ENCODE measurements at places on chromosomes 11 and 22. TPM values are rescaled to one million over a fixed set of nuclear protein-coding genes. Genes with fewer than 3 reads are reported as not detected.
A peak's percentile ranks its signal among the peaks of the same experiment; 100 is the strongest.

- DNase-seq: peak; percentile 84
Measured at GRCh38 chr11:63670433-63671321, 499 bp downstream of the ATL3 start.

Gene SUSD2
- total RNA-seq: 2.8 TPM

DNA sequence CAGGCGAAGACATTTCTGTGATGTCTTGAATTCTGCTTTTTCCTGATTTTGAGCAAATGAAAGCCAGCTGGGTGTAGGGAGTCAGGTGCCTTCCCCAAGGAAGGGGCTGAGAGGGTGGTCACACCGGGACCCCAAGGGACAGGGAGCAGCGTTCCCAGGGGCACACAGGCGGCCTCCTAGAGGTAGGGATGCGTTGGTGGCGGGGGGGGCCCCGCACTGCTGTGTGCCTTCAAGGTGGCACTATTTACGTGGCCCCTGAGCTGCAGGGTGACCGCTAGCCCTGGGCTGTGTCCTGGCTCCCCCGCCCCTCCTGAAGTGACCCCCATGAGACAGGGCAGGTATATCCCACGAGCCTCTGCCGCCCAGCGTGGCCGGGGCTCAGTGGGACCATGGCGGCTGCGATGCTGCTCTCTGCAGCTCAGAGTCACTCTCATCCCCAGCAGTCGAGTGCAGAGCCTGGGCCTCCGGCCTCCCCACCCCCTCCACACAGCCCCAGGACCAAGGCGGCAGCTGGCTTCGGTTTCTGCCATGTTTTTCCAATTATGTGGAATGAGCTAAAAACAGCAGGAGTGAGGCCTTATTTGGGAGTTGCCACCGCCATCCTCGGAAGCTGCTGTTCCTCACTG, 60.9 kb downstream of the LRP5 start:
- DNase-seq: no peak

GRCh38 chr11:134332189-134332631, 422 bp downstream of the GLB1L2 start:
- DNase-seq: no peak

DNA sequence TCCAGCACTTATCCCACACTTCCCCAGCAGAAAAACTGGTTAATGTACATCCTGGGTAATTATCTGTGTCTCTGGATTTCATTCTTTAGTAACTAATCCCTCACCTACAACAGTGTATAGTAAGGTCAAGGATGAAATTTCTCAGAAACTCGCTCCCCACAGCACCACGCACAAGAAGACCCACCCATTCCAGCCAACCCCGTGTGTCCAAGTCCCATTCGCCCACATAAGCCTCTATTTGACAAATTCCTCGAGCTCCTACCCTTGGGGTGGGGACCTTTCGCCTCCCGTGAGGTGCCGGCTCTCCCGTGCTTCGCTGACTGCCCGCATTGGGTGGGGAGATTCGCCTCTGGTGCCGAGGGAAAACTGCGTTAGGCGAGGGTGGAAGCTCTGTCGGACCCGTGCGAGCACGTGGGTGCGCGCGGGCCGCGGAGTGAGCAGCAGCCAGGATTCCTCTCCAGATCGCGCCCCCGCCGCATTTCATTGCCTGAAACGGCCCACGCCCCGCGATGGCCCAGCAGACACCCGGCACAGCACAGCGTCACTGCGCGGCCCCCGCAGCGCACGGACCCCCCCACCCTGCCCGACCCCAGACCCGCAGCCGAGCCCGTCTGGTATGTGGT, 866 bp downstream of the EXPH5 start:
- DNase-seq: peak; percentile 66

Gene C11orf42
- not detected for total RNA-seq

- DNase-seq: no peak
Measured at GRCh38 chr22:38657045-38657909, 839 bp downstream of the CBY1 start.

Gene RCOR2
- 11.1 TPM for total RNA-seq

Gene UBQLN3
- not detected for total RNA-seq

DNA sequence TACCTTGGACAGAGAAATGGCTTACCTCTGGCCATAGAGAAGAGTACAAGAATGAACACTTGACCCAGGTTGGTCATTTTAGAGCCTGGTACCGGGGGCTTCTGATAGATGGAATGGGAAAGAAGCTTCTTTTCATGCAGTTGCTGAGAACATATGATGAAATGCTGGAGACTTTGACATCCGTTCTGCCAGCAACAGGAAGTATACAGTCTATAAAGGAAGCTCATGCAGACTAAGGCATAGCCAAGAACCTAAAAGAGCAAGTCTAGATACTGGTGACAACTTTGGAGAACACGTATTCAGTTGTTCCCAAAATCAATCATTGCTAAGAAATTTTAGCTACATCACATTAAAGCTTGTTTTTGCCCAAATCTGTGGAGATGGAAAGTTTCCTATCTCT, 894.6 kb downstream of the METTL15 start:
- DNase-seq: no peak

Gene OR5T1
- total RNA-seq: not detected

GRCh38 chr11:82988936-82989627, 82.6 kb downstream of the RAB30 start:
- no peak for DNase-seq

GRCh38 chr22:44362249-44363012, 49.7 kb upstream of the SHISAL1 start:
- peak; percentile 25 for DNase-seq

Gene XNDC1N
- total RNA-seq: 3.2 TPM

Gene ADORA2A
- 4.3 TPM for total RNA-seq

DNA sequence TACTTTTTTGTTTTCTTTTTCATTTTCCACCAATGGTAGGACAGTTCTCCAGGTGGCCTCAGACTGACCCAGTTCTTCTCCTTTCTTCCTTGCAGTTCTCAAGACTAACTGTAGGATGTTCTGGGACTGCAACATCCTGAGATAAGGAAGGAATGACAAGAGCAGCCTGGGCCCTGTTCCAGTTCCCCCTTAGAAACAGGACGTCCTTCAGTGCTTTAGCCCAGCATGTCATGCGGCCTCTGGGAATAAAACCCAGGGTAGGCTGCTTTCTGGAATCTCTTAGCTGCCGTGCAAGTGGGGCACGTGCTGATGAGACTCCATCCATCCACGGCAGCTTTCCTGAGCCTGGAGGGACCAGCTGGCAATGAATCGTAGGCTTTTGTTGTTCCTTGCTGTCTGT, 24.0 kb upstream of the CADM1 start:
- DNase-seq: no peak

- DNase-seq: no peak
Measured at GRCh38 chr11:110907629-110908028, 195.4 kb upstream of the ARHGAP20 start.

Gene OSM
- total RNA-seq: 0.19 TPM

GRCh38 chr11:127737499-127737898, 736.9 kb upstream of the KIRREL3 start:
- no peak for DNase-seq

DNA sequence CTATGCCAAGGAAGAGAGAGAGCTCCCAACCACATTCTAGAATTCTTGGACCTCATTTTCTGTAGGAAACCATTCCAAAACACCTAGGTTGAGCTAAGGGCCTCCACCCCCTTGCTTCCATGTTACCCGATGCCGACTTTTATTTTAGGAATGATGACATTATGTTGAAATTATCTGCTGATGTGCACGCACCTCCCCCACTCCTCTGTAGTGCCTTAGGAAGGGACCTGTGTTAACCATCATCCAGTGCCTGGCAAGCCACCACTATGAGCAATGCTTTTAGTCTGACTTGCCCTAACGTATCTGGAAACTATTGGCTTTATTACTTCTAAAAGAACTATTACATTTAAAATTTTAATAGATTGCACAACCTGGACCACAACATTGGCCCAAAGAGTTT, 42.1 kb downstream of the NCAPD3 start:
- no peak for DNase-seq

Gene ALX4
- total RNA-seq: 0.05 TPM

Gene FGF4
- total RNA-seq: not detected

Gene SERPING1
- 157 TPM for total RNA-seq

- DNase-seq: peak; percentile 51
Measured at GRCh38 chr11:17760102-17761029, 25.8 kb downstream of the KCNC1 start.

- no peak for DNase-seq
Measured at GRCh38 chr22:21450858-21451353, 16.3 kb upstream of the TMEM191C start.

DNA sequence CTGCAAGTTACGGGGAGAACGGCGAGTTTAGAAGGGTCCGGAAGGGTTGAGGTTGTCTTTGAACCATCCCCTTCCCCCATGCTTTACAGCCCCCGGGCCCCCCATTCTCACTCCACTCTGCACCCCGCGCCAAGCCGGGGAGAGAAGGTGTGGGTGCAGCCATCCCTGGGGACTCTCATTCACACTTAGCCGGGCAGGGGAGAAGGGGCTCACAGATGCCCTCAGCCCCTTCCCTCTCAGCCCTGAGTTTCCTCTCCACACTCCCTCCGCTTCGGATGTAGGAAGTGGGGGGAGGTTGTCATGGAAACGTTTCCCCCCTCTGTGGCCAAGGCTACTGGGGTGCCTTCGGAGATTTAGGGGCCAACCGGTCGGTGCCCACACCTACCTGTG, 334 bp downstream of the CADM1 start:
- no peak for DNase-seq

Gene EI24
- total RNA-seq: 58.1 TPM

Gene APOA5
- total RNA-seq: not detected

GRCh38 chr22:17057959-17058814, 26.6 kb upstream of the IL17RA start:
- no peak for DNase-seq

Gene BEST1
- total RNA-seq: 1.9 TPM

- DNase-seq: no peak
Measured at GRCh38 chr11:124823512-124824376, 23.5 kb upstream of the MSANTD2 start.

Gene EFEMP2
- 83.1 TPM for total RNA-seq

- no peak for DNase-seq
Measured at GRCh38 chr22:20296598-20296997, 23.3 kb downstream of the DGCR6L start.

Gene LRP4
- total RNA-seq: 17.5 TPM
